Activated CD4-positive, alpha-beta memory T cell treated with anti-CD3 and anti-CD28 coated beads for 36 hours (primary cell): ENCODE measurements at places on chromosomes 16 and 17. TPM values are rescaled to one million over a fixed set of nuclear protein-coding genes. Genes with fewer than 3 reads are reported as not detected.

GRCh38 chr17:60542071-60542470 lies 16.0 kb upstream of the APPBP2 start:
- no peak overlapping the region for H3K4me3 ChIP-seq
- H3K36me3 ChIP-seq: no peaks in the 10 kb centered on the region
- H3K27ac ChIP-seq: no peak overlapping the region
- DNase-seq: no peak
- no peaks in the 10 kb centered on the region for H3K4me1 ChIP-seq

GRCh38 chr17:57025876-57026275 lies 47.9 kb downstream of the SCPEP1 start:
- H3K4me1 ChIP-seq: no peaks in the 10 kb centered on the region
- peaks cover 17% of the 10 kb centered on the region for H3K27me3 ChIP-seq
- no peak for DNase-seq
- no peak overlapping the region for H3K27ac ChIP-seq
- H3K4me3 ChIP-seq: no peak overlapping the region

GRCh38 chr17:72126575-72127486 lies 6.0 kb downstream of the SOX9 start:
- DNase-seq: no peak
- H3K36me3 ChIP-seq: peaks cover 3% of the 10 kb centered on the region
- H3K4me1 ChIP-seq: peaks cover 5% of the 10 kb centered on the region
- H3K27ac ChIP-seq: no peak overlapping the region
- peaks cover 28% of the 10 kb centered on the region for H3K27me3 ChIP-seq
- H3K4me3 ChIP-seq: no peak overlapping the region

The PIK3R5 gene
- 22.4 TPM for total RNA-seq
